ENCODE measurements at places on chromosomes 7 and 10.

DNA sequence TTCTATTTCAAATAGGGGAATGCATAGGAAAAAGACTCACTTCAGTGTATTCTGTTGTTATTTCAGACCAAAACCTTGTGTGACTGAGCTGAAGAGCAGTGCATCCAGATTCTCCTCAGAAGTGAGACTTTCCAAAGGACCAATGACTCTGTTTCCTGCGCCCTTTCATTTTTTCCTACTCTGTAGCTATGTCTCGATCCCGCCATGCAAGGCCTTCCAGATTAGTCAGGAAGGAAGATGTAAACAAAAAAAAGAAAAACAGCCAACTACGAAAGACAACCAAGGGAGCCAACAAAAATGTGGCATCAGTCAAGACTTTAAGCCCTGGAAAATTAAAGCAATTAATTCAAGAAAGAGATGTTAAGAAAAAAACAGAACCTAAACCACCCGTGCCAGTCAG lies 12.0 kb downstream of the TET1 start:
- DNase-seq, result no peak

DNA sequence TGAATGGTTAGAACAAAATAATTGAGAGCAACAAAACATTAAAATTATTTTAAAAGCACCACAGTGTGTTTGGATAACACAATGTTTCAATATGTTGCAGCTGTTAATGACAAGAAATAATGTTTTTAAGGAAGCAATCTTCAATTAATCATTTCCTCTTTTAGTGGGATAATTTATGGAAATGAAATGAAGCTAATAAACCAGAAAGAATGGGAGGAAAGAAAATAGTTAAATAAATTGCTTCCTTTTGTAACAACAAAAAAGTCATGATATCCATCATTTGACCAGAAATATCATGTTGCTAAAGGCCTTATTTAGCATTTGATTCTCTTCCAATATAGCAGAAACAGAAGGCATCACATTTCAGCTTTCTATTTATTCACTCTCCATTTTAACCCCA lies 224.5 kb downstream of the SEMA3A start:
- no peak for DNase-seq

DNA sequence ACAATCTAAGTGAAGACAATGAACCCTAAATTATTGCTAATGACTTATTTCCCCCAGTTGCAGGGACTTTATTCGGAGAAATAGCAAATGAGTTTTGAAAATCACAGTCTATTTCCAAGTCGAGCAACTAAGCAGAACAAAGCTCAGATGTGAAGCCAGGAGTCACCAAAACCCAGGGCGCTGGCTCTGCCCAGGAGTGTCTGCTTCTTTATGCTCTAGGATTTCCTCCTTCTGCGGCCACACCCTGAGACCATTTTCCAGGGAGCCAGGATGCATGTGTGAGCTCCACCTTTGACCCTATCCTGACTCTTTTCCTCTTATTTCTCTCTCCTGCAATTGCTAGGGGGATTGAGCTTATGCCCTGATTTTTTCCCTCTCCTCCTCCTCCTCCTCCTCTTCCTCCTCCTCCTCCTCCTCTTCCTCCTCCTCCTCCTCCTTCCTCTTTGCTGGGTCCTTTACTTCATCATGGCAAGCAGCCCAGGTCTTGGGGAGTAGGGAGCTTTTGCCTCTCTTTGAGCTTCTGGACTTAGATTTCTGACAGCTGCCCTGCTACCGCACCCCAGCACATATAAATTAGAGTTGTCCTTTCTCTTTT lies 234.4 kb downstream of the ARL4A start:
- DNase-seq, result no peak

- no peak for DNase-seq
Measured at GRCh38 chr10:120538091-120538490, 81.1 kb downstream of the PLPP4 start.

DNA sequence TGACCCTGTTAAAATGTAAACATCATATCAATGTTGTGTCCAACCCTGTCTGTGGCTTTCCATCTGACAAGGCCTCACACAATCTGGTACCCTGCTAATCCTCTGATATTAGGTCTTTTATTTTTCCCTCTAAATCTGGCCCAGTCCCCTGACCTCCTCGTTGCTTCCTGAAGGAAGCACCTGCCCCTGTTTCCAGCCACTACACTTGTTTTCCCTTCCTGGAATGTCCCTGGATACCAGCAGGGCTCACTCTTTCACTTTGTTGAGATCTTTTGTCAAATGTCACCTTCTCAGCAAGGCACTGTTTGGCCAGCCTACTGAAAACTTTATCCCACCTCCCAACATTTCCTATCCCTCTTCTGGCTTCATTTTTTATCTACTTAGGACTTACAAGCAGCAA lies 2.1 kb downstream of the SAMD9L start:
- DNase-seq, result no peak

DNA sequence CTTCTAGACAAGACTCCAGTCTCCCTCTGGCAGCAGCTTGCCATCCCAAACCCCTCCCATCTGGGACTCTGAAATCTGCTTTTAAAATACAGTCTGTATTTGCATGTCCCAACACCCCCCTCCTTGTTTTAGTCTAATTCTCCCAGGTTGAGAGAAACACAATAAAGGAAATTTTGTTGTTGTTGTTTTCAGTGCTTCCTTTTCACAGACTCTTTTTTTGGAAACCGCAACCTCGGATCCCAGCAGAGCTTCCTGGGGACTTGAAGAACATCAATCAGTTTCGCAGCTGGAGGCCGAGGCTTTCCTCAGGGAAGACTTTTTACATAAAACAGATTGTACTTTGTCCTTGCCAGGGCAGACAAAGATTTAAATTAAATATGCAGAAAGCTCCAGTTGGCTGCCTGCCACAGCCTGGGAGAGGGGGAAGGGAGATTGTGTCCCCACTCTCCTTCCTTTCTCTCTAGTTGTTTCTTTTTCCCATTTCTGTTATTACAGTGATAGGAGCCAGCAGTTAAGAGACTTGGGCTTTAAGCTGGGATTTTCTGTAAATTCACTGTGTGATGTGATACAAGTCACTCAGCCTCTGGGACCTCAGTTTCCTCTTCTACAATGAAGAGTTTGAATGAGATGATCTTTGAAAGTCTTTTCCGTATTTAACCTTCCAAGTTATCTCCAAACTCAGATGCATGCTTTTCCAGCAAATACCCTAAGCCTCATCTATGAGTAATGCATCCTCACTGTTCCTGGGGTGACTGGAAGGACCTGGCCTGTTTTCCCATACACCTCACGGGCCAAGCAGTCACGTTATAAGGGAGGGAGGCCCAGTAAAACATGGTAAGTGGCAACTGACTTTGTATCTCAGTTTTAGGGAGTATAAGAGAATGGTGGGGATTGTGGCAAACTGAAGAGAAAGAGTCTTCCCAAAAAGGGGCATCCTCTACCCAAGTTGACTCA lies 192.3 kb downstream of the REEP3 start:
- DNase-seq, result no peak

- DNase-seq, result no peak
Measured at GRCh38 chr7:76278540-76278939, 23.9 kb upstream of the HSPB1 start.

- no peak for DNase-seq
Measured at GRCh38 chr10:71828702-71829101, 22.3 kb downstream of the PSAP start.

GRCh38 chr10:110686047-110686446 lies 41.9 kb downstream of the RBM20 start:
- DNase-seq, result no peak

DNA sequence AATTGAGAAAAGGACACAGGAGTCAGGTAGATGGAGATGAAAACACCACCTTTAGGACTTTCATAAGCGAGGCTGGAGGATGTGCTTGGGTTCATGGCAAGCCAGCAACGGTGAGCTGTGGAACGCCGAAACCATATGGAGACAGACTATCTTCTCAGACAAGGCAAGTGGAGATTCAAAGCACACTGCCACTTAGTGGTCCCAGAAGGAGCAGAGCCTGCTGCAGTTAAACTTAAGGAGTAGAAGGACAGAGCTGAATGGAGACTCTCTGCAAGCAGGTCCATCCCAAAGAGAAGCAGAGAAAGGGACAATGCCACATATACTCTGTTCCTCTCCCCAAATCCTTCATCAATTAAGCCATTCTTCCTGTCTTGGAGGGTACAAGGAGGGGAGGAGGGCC lies 236.3 kb upstream of the HABP2 start:
- no peak for DNase-seq

DNA sequence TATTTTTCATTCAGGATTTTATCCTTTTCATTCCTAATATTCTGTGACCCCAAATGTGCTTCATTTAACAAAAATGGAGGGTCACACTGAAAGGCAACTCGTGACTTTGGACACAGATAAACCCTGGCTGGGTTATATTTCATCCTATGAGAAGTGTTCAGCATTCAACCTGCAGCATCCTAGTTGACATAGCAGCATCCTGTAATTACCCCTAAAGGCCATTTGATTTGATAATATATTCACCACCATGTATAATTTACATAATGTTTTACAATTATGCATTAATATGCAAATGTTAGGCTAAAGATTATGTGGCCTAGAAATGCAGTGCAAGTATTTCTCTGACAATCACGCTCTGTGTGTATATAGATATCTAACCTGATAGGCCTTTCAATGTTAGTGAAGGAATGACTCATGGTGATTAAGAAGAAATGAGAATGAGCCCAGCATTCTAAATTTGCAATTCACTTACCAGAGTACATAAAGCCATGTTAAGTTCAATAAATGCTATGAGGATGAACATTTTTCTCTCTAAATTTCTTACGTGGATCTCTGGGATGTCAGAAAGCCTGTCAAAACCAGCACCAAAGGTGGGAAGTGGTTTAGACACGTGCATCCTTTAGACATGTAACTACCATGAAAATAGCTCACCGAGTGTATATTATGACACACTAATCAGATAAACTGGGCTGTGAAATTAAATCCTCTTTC lies 337.7 kb upstream of the AOAH start:
- DNase-seq, result no peak

GRCh38 chr7:149454750-149455149 lies 6.1 kb downstream of the ZNF777 start:
- DNase-seq, result no peak

- DNase-seq, result no peak
Measured at GRCh38 chr7:76356823-76357222, 2.0 kb downstream of the YWHAG start.

GRCh38 chr7:155219947-155220769 lies 77.5 kb upstream of the INSIG1 start:
- no peak for DNase-seq

DNA sequence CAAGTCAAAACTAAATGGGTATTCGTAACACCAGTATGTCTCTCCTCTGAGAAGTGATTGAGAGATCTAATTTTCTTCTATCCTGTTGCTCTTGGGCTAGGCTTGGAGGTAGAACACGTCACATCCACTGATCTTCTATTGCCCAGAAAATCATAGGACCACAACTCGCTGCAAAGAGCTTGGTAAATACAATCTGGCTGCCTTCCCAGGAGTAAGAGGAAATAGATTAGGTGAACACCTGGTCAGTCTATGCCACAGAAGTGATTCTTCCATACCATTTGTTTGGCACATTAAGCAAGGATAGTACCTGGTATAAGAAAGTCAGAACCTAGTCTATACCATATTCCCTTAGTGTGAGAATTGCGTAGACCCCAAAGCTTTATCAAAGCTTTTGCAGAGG lies 129.3 kb upstream of the PHYHIPL start:
- DNase-seq, result no peak

DNA sequence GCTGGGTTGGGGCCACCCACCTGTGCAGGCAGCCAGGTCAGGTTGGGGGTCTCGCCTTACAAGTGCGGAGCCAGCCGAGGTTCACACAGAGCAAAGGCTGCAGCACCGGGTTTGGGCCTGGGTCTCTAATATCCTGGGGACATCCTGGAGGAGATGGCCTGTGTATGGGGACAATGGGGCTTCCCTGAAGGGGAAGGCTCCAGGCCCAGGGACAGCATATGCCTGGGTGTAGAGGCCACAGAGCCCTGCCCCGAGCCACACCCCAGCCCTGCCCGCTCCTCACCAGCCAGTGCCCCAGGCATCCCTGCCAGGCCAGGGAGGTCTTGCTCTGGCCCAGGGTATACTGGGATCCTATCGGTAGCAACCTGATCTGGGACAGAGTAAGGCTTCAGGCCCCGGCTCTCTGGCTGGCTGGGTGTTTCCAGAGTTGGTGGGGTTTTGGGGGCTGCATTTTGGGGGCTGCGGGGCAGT lies 9.1 kb downstream of the TTYH3 start:
- DNase-seq, result no peak

DNA sequence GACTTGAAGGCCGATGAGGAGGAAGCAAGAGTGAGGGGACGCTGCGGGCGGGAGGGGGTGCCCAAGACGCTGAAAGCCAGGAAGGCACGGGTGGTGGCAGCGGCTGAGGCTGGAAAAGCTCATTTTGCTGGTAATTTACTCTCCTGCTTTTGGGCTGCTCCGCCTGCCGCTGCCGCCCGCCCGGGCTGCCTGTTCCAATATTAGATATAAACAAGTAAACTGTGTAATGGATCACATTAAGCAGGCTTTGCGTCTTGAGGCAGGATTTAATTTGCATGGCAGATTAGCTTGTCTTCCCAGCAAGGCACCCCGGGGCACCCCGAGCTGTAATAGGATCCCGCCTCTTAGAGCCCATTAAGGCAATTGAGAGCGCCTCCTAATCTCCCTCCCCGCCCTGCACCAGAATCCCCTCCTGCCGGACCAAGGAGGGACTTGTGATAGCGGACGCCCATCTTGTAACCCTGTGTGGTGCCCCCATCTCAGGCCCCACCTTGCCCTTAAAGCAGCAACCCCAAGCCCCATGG lies 46.1 kb upstream of the SLF2 start:
- DNase-seq, result no peak

DNA sequence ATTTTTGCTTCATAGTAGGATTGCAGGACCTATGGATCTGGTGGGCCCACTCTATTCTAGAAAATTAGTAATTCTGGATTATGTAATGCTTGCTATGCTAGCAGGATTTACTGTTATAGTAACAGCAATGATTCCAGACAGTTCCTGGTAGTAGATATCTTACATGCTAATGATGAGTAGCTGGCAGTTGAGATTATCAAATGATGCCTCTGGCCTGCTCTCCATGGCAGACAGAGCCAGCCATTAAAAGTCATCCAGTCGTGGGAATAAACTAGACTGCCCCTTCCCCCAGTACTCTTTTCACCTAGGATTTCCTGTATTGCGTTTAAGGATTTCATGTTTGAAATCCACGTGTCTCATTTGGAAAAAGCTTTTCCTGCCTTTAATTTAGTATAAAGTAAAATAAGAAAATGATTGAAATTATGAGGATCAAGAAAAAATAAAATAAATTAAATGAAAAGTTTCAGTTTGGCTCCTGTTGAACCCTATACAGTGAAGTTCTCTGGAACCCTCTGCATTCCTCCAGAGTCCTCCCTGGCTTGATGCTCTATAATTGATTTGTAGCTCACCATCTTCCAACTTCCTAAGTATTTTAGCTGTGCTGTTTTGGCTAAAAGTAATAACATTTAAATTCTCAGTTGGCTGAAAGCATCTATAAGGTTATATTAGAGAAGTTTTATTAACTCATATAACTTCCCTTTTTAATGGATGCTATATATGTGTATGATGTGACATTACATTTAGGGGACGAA lies 14.6 kb downstream of the UMAD1 start:
- DNase-seq, result no peak

DNA sequence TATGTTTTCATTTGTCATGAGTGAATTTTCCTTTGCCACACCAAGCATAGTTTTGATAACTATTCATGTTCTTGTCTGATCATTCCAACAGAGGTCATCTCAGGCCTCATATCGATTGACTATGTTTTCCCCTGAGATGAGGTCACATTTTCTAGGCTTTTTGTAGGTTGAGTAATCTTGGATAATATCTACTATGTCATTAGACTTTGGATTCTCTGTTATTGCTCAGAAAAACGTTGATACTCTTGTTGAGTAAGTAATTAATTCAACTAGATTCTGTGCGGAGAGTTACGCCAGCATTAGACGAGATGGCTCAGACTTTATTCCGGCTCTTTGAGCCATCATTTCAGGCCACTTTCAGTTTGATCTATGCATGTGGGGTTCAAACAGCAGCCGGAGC lies 57.7 kb downstream of the KLF6 start:
- DNase-seq, result no peak

All from stimulated activated naive CD8-positive, alpha-beta T cell treated with anti-CD3 and anti-CD28 coated beads, Interleukin-15, Interleukin-2, amounts not matched to agents 100 U/mL and 50 U/mL, for 24 hours (primary cell).